NCI-H69 (cell line): ENCODE measurements at places on chromosomes 2 and 18.

GRCh38 chr2:156890529-156891148, 366.9 kb upstream of the GALNT5 start:
- DNase-seq: no peak

GRCh38 chr2:80392441-80392840, 87.9 kb upstream of the LRRTM1 start:
- no peak for DNase-seq

- no peak for DNase-seq
These were observed 247.4 kb downstream of the MYO3B start for GRCh38 chr2:170425281-170425751.

- no peak for DNase-seq
These were observed 69.8 kb upstream of the PDE1A start for GRCh38 chr2:182496596-182496995.

- no peak for DNase-seq
These were observed 6.6 kb downstream of the NR4A2 start for GRCh38 chr2:156325688-156326525.

DNA sequence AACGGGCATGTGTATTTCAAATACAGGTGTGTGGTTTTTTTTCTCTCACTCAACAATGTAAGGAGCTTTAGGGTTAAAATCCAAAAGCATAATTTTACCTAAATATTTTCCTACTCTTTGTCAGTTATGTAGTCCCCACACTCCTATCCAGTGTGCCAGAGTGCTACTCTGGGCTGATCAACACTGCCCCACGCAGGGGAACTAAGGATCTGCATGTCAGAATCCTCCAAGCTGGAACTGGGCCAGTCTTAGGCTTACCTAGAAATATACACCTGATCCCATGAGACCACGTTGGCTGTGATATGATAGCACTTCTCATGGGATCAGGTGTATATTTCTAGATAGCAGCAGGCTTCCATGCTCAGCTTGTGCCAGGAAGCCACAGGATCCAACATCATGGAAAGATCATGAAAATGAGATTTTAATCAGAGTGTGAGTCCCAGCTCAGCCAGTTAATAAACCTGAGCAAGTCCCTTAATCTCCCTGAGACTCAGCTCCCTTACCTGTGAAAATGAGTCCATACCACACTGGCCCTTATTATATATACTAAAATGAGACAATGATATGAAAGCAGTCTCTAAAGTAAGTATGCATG, 29.7 kb downstream of the CCDC141 start:
- DNase-seq: peak; percentile 92

DNA sequence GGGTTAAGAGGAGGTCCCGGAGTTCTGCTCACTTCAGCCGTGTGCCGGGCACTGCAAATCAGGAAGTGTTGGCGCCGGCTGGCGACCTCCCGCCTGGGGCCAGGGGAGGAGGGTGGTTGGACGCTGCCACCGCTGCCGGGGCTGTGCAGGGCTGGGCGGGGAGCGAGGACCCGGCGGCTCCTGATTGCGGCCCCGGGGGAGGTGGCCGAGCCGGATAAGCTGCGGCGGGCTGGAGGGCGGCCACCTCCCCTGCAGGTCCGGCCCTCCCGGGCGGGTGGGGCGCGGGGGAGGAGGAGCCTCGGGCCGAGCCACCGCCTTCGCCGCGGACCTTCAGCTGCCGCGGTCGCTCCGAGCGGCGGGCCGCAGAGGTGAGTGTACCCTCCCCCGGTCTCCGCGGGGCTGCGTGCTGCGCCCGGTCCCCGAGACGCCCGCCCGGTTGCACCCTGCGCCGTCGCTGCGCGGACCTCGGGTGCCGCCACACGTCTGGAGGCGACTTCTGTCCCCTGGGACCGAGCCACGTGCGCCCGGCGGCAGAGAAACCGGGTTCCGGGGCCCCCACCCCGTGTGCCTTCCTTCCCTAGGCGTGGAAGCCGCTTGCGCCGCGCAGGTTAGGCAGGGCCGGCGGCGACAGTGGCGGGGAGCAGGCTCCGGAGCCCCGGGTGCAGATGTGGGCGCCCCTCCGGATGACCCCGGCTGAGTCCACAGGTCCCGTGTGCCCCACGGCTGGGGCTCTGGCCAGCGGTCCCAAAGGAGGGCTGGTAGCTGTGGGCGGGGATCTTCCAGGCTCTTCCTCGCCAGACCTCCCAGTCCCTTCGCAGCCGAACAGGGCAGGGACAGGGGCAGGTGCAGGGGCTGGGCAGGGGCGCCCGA, at the start of gene STEAP3:
Gene STEAP3, plus strand, starts transcription at position 314 of the 870 bp plus-strand sequence. CDS start 7,179 bp downstream, outside the sequence.
- DNase-seq: peak; percentile 91

DNA sequence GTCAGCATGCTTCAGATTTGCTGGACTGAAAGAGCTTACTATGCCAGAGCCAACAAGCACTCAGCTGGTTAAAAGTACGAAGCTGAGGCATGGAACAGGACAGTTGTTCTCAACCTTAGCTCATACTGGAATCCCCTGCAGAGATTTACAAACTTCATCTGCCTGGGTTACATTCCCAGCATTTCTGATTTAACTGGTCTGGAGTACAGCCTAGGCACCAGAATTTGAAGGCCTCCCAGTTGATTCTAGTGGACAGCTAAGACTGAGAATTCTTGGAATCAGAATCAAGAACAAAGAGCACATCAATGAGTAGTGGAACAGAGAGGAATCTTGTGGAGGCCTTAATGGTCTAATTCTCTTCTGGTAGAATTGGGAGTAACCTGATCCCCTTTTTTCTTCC, 298.2 kb upstream of the NXPH2 start:
- DNase-seq: no peak

DNA sequence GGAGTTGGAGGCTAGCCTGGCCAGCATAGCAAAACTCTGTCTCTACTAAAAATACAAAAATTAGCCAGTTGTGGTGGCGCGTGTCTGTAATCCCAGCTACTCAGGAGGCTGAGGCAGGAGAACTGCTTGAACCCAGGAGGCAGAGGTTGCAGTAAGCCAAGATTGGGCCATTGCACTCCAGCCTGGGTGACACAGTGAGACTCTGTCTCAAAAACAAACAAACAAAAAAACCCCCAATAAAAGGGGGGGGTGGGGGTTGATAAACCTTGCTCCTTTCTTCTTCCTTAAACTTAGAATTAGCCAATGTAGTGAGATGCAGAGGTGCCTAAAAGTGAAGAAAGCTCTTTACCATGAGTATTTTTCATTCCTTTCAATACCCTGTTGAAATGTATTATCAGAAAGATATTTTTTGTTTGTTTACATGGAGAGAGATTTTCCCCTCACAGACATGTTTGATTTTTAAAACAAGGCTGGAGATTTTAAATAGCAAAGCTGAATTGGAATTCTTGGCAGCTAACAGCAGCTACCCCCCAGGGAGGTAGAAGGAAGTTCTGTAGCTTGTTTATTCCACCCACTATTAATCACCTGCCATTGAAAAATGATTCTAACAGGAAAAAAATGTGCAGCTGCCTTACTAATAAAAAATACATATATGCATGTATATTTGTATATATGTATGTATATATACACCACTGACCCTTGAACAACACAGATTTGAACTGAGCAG, 48.6 kb downstream of the GYPC start:
- no peak for DNase-seq

GRCh38 chr2:183057333-183057985, 19.2 kb upstream of the NCKAP1 start:
- no peak for DNase-seq

DNA sequence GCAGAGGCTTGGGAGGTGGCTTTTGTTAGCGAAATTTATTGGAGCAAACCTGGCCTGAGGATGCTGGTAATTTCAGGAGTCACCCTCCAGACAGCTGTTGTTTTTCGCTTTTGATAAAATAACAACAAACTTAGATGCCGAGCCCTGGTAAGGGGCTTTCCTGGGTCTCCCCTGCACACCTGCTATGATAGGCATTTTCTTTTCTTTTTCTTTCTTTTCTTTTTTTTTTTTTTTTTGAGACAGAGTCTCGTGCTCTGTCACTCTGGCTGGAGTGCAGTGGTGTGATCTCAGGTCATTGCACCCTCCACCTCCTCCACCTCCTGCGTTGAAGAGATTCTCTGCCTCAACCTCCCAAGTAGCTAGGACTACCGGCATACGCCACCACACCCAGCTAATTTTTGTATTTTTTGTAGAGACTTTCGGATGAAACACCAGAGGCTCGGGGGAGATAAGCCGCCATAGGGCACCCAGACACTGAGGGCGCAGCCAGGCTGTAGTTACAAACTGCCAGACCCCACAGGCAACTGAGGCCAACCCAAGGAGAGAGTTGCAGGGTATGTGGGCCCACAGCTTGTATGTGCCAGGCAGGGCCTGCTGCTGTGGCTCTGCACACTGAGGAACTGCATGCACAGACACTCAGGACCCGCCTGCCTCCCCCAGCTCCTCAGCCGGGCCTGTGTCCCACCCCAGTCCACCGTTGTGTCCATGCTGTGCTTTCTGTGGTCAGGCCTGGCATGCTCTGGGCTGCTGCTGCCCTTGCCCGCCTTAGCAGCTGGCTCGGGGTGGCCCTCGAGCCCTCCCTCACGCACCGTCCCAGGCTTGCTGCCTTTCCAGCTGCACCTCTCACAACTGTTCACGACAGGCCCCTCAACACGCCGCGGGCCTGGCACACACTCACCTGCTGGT, 3.9 kb downstream of the GYPC start:
- DNase-seq: no peak

DNA sequence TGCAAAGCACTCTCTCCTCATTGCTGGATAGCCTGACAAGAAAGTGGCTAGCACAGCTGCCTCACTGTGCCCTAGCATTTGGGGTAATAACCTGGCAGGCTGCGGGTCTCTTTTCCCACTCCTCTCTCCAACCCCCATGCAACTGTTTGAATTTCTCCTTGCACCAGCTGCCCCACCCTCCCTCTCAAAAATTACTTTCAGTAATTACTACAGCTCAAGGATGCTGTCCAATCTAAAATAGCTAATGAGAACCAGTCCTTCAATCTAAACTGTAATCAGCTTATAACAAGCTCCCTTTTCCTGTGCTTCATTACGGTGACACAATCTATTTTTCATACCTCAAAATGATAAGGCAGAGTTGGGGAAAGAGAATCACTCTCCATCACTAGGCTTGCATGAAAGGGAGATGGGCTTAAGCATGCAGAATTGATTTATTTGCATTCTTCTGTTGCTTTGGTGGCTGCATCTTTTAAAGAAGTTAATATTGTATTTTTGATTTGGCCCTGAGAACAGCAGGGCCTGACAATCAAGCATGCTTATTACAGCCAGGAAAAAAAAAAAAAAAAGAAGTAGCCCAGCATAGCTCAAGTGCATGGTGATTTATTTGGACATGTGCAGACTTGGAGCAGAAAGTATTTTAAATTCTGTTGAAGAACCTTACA, 881.8 kb downstream of the SLC4A3 start:
- peak; percentile 11 for DNase-seq

DNA sequence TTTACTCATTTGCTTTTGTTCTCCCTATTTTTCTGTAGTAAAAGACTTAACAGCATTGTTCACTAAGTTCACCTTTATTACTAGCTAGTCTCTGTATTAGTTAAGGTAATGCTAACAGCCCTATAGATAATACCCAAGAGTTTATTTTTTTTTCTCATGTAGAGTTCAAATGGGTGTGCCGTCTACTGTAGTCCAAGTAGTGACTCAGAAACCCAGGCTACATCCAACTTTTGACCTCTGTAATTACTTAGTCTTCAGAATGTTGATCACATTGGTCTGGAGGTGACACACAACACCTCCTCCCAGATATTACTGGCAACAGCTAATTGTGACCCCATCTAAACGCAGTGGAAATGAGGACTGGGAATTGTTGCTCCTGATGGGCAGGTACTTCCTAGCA, 7.7 kb downstream of the COQ10B start:
- DNase-seq: no peak

- DNase-seq: no peak
These were observed 194.8 kb downstream of the EIPR1 start for GRCh38 chr2:3182848-3183247.

DNA sequence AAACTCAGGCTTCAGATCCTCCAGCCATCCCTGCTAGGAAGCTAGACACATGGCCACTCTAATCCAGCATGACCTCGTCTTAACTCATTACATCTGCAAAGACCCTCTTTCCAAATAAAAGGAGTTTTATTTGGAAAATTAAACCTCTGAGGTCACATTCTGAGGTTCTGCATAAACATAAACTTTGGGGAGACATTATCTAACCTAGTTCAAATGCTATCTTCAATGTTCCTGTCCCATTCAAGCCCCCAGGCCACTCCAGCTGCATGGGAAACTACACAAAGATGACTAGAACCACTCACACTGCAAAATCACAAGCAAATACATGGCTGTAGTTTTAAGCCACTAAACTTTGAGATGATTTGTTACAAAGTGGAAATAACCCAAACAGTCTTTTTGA, 99.0 kb upstream of the RNF152 start:
- DNase-seq: no peak
